ENCODE measurements at places on chromosomes 2 and 18. TPM values are rescaled to one million over a fixed set of nuclear protein-coding genes. Genes with fewer than 3 reads are reported as not detected.

DNA sequence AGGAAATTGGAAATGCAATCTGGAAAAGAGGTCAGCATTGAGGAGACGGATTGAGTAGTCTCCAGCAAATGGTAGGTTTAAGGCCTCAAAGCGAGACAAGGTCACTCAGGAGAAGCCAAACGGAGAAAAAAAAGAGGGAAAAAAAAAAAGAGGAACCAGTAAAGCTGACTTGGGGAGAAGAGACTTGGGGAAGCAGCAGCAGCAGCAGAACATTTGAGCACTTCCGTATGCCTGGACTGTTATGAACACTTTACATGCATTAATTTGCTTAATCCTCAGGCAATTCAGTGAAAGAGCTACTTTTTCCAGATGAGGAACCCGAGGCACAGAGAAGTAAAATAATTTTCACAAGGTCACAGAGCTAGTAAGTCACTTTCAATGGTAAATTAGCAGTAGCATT, 81.3 kb downstream of the OSBPL6 start:
- no peak for DNase-seq

Gene LRATD1
- 17.3 TPM for total RNA-seq

DNA sequence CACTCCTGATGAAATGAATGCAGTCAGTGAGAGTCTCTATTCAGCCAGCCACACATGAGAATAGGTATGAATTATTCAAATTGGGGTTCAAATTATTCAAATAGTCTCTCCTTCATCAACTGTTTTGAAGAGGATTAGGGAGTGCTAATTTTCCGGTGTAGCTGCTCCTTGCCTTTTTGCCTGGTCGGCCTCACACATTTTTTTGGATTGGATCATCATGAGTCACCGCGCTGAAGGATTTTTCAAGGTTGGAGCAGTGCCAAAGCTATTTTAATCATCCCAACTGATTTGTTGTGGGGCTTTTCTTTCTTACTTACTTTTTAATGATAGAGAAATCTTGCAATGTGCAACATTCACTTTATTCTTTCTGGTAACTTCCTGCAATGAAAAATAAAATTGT, 2.4 kb upstream of the DTNA start:
- peak; percentile 79 for DNase-seq

Gene NEURL3
- total RNA-seq: 3.2 TPM

DNA sequence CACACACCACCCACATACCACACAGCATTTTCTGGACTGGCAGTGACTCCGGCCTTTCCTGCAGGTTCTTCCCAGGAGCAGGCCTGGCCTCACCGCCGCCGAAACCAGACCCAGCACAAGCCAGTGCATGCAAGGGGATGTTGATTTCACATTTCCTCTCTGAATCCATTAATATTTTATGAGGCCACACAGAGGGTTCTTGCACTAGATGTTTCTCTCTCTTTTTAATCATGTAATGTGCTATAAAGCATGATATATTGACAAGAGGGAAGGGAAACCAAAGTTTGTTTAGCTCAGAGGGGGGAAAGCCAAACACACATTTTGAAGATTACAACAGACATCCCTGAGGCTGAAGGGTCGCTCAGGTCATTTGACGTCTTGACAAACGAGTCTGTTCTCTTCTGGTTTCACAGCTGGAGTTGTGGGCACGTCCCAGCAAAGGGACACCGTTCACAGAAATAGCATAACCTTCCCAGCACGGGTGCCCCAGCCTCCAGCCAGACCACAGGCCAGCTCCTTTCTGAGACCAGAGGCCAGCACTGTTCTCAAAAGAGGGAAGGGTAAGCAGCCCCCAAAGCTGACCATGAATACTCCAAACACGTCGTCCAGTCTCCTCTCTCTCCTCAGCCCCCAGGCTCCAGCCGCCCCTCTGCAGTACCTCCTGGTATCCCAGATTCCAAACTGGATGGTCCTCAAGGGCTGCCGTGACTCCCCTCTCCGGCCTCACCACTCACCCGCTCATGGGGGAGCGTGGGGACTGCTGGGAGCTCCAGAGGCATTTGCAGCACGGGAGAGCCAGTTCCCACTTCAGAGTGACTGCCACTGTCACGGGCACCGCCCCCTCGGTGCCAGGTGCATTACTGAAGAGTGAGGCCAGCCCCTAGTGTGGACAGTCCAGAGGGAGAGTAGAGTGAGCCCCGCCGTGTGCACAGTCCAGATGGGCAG, 340.3 kb upstream of the SALL3 start:
- no peak for DNase-seq

GRCh38 chr2:191151331-191151730, 537 bp upstream of the STAT4 start:
- DNase-seq: no peak

- DNase-seq: no peak
Measured at GRCh38 chr2:238128061-238128440, 10.4 kb upstream of the KLHL30 start.

GRCh38 chr18:60389314-60389713, 16.7 kb upstream of the MC4R start:
- no peak for DNase-seq

- no peak for DNase-seq
Measured at GRCh38 chr2:236636714-236637470, 67.3 kb downstream of the ACKR3 start.

DNA sequence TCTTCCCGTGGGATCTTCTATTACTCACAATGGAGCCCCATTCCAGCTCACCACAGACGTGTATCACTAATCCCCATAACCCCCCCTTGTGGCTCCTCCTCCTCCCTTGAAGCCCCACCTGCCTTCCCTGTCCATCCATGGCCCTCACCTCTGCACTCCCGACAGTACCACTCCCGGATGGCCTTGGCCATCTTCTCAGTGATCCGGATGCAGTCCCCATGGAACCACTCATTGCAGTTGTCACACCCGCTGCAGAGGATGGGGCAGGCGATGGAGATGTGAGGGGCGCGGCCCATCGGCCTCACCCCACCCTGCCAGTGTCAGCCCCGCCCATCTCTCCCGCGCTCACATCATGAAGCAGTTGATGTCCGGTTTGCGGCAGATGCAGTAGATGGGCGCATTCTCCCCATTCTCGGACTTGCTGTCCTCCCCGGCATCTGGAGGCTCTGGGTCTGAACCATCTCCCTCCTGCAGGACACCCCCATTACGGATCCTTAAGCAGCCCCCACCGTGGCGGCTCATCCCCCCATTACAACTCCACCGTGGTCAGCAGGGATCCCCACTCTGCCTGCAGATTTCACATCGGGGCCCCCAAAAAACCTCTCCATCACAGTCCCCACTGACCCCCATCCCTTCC, 983 bp downstream of the CXXC1 start:
- peak; percentile 80 for DNase-seq

GRCh38 chr2:29921560-29921915, at the start of gene ALK:
ALK (minus strand) TSS chr2:29921586; CDS start chr2:29920659, 927 bp downstream.
- DNase-seq: peak; percentile 97

Gene WNT10A
- total RNA-seq: 10.2 TPM

DNA sequence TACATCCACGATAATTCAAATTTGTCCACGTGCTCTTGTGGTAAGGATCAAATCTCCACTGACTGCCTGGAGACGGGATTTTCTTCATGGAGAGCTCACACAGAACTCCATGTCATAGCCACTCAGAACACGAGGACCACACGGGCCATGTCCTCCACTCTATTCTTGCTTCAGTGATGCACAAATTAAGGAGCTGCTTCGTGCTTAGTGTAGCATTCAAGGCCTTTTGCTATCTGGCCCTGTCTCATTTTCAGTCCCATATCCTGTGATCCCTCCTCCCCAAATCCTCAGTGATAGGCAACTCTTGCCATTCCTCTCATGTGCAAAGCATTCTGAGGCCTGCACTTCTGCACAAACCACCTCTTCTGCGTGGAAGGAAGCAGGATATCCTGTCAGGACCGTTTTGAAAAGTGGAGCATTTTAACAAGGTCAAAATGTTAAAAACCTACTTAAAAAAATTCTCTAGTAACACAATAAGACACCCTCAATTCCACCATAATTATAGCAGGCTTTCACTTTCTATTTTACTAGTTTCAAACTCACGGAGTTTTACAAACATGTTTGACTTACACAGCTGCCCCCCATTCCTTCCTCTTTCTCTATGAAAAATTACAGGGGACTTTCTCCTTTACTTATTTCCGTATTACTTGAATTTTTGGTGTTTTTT, 35.2 kb downstream of the ST3GAL5 start:
- no peak for DNase-seq

GRCh38 chr18:36186461-36187192, 670 bp upstream of the MOCOS start:
- peak; percentile 85 for DNase-seq

Gene MDH1B
- 8.1 TPM for total RNA-seq
